ENCODE measurements at places on chromosomes 6 and 20. TPM values are rescaled to one million over a fixed set of nuclear protein-coding genes. Genes with fewer than 3 reads are reported as not detected.

RAMACL gene
- 2.6 TPM for total RNA-seq

ATXN1 gene
- total RNA-seq: 19.7 TPM

RIMS4 gene
- 27.1 TPM for total RNA-seq

SLC12A5 gene
- total RNA-seq: 49.0 TPM

DNA sequence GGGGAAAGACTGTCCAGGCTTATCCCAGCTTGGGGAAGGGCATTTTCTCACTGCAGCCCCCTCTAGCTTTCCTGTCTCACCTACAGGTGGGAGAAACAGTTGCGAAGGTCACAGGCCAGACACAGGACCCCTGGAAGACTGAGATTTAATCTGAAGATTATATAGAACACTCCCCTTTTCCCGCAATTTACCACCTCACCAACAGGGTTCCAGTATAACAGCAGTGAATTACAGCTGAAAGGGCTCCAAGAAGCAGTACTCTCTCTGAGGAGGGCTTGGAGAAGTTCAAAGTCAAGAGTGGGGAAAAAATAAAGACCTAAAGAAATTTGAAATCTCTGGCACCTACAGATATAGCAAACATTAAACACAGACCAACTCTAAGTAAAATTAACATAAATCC, 111.9 kb downstream of the ANKRD60 start:
- ATAC-seq: no peak

GRCh38 chr20:43750774-43751166, 24.0 kb upstream of the GTSF1L start:
- ATAC-seq: no peak

- no peak for ATAC-seq
Measured at GRCh38 chr6:2977290-2977689, 5.9 kb upstream of the SERPINB6 start.

DNA sequence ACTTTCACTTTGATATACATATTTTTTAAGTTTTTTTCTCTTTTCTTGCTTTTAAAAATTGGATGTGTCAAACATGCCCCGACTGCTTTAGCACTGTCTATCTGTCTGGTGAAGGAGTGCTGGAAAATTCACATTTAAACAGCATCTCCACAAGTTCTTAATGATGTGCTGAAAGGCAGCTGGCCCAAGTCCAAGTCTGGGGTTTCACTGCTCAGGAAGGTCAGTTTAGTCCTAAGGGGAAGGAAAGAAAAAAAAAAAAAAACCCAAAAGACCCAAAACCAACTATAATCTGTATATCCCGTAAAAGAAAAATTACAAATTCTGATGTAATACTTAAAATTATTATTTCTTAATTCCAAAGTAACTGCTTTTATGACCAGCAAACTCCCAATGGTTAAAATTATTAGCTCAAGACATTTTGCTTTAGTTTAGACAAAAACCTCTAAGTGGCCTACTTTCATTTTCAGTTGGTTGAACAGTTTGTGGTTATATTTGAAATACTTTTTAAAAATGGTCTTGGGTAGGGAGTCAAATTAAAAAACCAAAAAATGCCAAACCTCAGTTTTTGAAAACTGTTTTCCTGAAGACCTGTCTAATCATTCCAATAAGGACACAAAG, 79.5 kb upstream of the PREP start:
- ATAC-seq: no peak

- ATAC-seq: peak; percentile 62
Measured at GRCh38 chr20:51760905-51761546, 7.2 kb downstream of the ATP9A start.

DNA sequence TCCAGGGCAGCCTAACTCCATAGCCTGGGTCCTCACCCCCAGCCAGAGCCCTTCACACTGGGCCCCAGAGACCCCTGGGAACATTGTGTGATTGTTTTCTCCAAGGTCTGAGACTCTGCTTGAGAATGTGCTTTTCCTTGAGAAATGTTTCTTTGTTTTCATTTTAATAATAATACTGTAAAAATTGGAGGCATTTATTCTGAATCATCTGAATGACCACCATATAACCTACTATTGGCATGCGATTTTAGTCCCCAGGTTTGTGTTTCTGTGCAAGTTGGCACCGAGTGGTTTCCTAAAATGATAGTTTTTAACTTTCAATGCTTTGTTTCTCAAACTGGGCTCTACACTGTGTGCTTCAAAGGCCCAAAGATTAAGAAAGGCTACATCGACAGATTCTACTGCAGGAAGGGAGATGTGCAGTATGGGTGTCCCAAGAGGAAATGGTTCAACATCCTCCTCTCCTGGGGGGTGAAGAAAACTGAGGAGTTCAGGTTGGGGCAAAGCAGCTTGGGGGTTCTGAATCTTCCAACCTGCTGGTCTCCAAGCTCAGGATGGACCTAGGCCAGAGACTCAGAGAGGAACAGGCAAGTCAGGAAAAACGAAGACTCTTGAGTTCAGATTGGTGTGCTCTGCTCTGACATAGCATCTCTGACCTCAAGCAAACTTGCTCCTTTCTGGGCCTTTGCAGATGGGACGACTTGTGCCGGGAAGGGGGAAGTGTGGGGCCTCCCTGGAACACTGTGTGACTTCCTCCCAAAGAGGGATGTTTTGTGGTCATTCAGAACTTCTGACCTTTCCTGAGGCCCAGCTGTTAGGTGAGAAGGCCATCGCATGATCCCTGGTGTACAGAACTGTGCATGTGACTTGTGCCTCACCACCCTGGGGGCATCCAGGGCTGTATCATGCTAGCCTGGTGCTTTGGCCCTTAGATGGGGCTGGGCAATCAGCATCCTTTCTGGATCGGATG, 31.0 kb downstream of the DAAM2 start:
- no peak for ATAC-seq
